ENCODE measurements at places on chromosomes 7 and 10. TPM values are rescaled to one million over a fixed set of nuclear protein-coding genes. Genes with fewer than 3 reads are reported as not detected.

The RASA4B gene
- 7.5 TPM for total RNA-seq

The PGAM2 gene
- total RNA-seq: 2,809 TPM

The PTPRN2 gene
- total RNA-seq: 2.7 TPM

The SLIT1 gene
- total RNA-seq: not detected

The FAM13C gene
- total RNA-seq: 3.8 TPM

The ALDH18A1 gene
- total RNA-seq: 17.6 TPM

The CPA2 gene
- not detected for total RNA-seq

The FASTK gene
- total RNA-seq: 85.9 TPM
